Activated T-helper 1 cell treated with anti-CD3 and anti-CD28 coated beads, Interleukin-12 subunit alpha, Interleukin-12 subunit beta, Interleukin-2, Interleukin-4 antibody, amounts not matched to agents 30 ng/mL and 10 ng/mL and 1 ng/mL, durations not matched to agents 14 hours and 24 hours and 36 hours (primary cell): ENCODE measurements at places on chromosomes 12 and 14. TPM values are rescaled to one million over a fixed set of nuclear protein-coding genes. Genes with fewer than 3 reads are reported as not detected.

DNA sequence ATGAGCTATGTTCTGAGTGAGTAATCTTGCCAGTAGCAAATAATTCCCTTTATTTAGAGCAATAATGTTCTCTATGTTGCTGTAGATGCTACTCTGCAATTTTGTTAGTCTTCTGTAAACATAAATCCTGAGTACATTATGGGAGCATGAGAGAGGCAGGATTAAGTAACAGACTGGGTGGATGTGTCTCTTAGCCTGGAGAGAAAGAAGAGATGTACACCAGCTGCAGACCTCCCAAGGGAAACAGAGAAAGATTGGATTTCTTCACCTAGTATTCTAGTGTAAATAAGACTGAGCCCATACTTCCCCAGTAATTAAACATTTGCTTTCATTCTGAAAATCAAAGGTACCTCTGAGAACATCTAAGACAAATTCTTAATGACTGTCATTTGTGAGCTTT lies 564.0 kb downstream of the TRHDE start:
- H3K36me3 ChIP-seq = no peaks in the 10 kb centered on the region
- no peak overlapping the region for H3K27ac ChIP-seq
- no peaks in the 10 kb centered on the region for H3K4me1 ChIP-seq
- no peak for DNase-seq
- H3K4me3 ChIP-seq = no peak overlapping the region

- DNase-seq = no peak
- no peaks in the 10 kb centered on the region for H3K4me1 ChIP-seq
- H3K27ac ChIP-seq = no peak overlapping the region
- no peaks in the 10 kb centered on the region for H3K36me3 ChIP-seq
- H3K4me3 ChIP-seq = no peak overlapping the region
Measured at GRCh38 chr14:44730860-44731259, 223.8 kb upstream of the FSCB start.

GRCh38 chr12:10012630-10013330 lies 2.4 kb downstream of the CLEC12B start:
- no peak overlapping the region for H3K27ac ChIP-seq
- no peak for DNase-seq
- H3K4me1 ChIP-seq = no peaks in the 10 kb centered on the region

HOXC6 gene
- not detected in 2 replicates for total RNA-seq

GRCh38 chr14:49303946-49304516 lies 282.1 kb downstream of the RPS29 start:
- no peak overlapping the region for H3K27ac ChIP-seq
- no peaks in the 10 kb centered on the region for H3K36me3 ChIP-seq

- no peaks in the 10 kb centered on the region for H3K36me3 ChIP-seq
- H3K4me3 ChIP-seq = no peak overlapping the region
- H3K27ac ChIP-seq = no peak overlapping the region
- no peak for DNase-seq
- no peaks in the 10 kb centered on the region for H3K4me1 ChIP-seq
Measured at GRCh38 chr12:12954356-12954755, 2.4 kb upstream of the GPRC5D start.

DNA sequence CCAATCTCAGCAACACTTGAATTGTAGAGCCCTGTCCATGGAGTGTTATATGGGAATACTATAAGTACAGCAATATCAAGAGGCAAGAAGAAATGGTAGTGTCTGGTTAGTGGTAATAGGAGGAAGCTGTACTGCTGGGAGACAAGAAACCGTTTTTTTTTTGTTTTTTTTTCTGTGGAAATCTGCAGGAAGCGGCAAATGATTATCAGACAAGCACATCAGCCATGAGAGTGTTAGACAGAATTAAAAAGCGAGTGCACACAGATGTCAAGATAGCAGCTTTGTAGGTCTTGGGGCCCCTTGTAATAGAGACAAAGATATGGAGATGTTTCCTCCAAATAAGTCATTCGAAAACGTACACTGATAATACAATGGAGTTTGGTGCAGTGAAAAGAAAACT lies 6.7 kb downstream of the TESPA1 start:
- no peaks in the 10 kb centered on the region for H3K27me3 ChIP-seq
- no peak for DNase-seq
- peaks cover 100% of the 10 kb centered on the region for H3K4me1 ChIP-seq
- H3K27ac ChIP-seq = peak overlapping the region; percentile 61

TBPL2 gene
- total RNA-seq = not detected in 2 replicates

CCDC197 gene
- 0.13 TPM in 1 of 2 replicates, not detected in the other for total RNA-seq

GRCh38 chr14:58118097-58118815 lies 33.8 kb downstream of the ARMH4 start:
- no peak overlapping the region for H3K4me3 ChIP-seq
- H3K27ac ChIP-seq = no peak overlapping the region
- DNase-seq = no peak
- H3K27me3 ChIP-seq = peaks cover 8% of the 10 kb centered on the region

BDKRB2 gene
- not detected in 2 replicates for total RNA-seq

SLC48A1 gene
- total RNA-seq = 12.7 TPM in 2 replicates

SLC6A12 gene
- not detected in 2 replicates for total RNA-seq

GRCh38 chr12:23525450-23526072 lies 423.9 kb downstream of the SOX5 start:
- no peak overlapping the region for H3K4me3 ChIP-seq
- no peaks in the 10 kb centered on the region for H3K4me1 ChIP-seq
- H3K27ac ChIP-seq = no peak overlapping the region
- H3K36me3 ChIP-seq = no peaks in the 10 kb centered on the region

HCAR1 gene
- total RNA-seq = 7.6 and 8.6 TPM in 2 replicates

GRCh38 chr12:53575502-53576249 lies 50.5 kb downstream of the ATF7 start:
- no peaks in the 10 kb centered on the region for H3K27me3 ChIP-seq
- no peak overlapping the region for H3K27ac ChIP-seq
- DNase-seq = no peak
- H3K4me1 ChIP-seq = peaks cover 37% of the 10 kb centered on the region

DNA sequence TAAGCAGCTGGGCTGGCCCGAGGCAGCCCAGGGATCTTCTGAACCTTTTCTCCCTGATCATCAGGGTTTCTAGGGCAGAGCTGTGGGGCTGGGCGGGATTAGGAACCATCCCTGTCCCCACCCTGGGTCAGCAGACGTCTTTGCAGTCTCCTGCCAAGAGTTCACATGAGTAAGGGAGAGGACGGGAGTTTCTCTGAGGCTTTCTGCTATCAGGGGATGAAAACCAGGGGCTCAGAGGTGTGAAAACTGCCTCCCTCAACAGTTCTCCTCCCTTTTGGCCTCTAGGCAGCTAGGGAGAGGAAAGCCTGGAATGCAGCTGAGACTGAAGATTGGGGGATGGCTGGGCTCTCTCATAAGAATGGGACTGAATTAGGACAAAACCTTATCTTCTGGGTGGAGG lies 7.9 kb downstream of the ZNF385A start:
- H3K4me1 ChIP-seq = peaks cover 21% of the 10 kb centered on the region
- no peaks in the 10 kb centered on the region for H3K36me3 ChIP-seq
- H3K27ac ChIP-seq = no peak overlapping the region
- no peak overlapping the region for H3K4me3 ChIP-seq
- no peak for DNase-seq

GRCh38 chr12:130708648-130709047 lies 7.5 kb downstream of the RIMBP2 start:
- H3K27ac ChIP-seq = no peak overlapping the region
- DNase-seq = no peak
- no peak overlapping the region for H3K4me3 ChIP-seq
- no peaks in the 10 kb centered on the region for H3K36me3 ChIP-seq
- no peaks in the 10 kb centered on the region for H3K4me1 ChIP-seq

BHLHE41 gene
- not detected in 2 replicates for total RNA-seq

TSPAN9 gene
- 0.44 and 0.47 TPM in 2 replicates for total RNA-seq

GRCh38 chr14:54683882-54684794 lies 117.2 kb downstream of the SAMD4A start:
- H3K27ac ChIP-seq = no peak overlapping the region
- H3K36me3 ChIP-seq = no peaks in the 10 kb centered on the region
- peaks cover 44% of the 10 kb centered on the region for H3K27me3 ChIP-seq
- DNase-seq = no peak
- no peak overlapping the region for H3K4me3 ChIP-seq

DNA sequence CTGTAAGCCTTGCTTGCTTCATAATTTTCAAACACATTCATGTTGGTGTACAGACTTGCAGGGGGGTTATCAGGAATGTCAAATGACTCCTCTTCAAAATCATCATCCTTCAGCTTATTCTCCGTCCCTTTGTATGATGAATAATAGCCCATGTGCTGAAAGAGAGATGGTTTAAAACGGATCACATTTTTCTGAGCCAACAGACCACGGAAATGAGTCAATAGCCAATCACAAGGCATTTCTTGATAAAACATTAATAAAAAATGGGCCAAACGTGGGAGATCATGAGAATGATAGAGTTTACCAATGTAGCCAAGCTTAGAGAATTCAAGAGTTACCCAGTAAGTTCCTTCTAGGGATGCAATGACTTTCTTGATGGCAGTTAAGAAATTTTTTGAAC lies 105.5 kb downstream of the NTS start:
- no peaks in the 10 kb centered on the region for H3K4me1 ChIP-seq
- H3K27me3 ChIP-seq = no peaks in the 10 kb centered on the region
- H3K4me3 ChIP-seq = no peak overlapping the region
- DNase-seq = no peak

- H3K36me3 ChIP-seq = peaks cover 19% of the 10 kb centered on the region
- no peak overlapping the region for H3K4me3 ChIP-seq
- no peak for DNase-seq
- H3K4me1 ChIP-seq = peaks cover 29% of the 10 kb centered on the region
- peak overlapping the region; percentile 34 for H3K27ac ChIP-seq
Measured at GRCh38 chr14:103418481-103418818, 33.2 kb downstream of the MARK3 start.

DNA sequence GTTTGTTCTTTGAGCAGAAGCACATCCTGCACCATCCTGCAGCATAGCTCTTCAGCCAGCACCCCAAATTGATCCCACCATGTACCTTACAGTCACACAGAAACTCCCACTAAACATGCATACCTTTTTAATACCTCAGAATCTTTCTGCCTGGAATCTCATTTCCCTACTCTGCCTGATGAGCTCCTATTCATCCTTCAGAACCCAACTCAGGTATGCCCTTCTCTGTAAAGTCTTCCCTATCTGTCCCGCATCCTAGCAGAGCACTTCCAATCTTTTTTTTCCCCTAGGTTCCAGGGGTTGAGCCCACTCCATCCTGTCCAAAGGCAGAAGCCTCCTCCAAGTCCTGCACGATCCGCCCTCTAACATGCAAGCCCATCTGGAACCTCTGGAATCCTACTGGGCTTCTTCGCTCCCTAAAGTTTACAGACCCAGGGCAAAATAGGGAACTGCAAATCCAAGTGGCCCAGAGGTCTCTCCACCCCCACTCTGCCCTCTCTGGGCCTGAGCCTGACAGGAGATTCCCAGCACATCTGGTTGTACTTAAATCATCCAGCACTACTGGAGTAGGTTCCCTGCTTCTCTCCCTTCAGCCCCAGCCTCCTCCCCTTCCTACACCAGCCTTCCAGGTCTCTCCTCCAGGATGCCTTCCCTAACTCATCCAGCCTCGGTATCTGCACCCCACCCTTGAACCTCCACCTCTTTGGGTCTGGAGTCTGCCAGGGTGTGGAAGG lies 4.1 kb upstream of the FIGNL2 start:
- H3K36me3 ChIP-seq = no peaks in the 10 kb centered on the region
- H3K4me1 ChIP-seq = peaks cover 10% of the 10 kb centered on the region
- no peak overlapping the region for H3K27ac ChIP-seq

- peaks cover 17% of the 10 kb centered on the region for H3K4me1 ChIP-seq
- H3K27me3 ChIP-seq = no peaks in the 10 kb centered on the region
- peak overlapping the region; percentile 9 for H3K4me3 ChIP-seq
- H3K27ac ChIP-seq = peak overlapping the region; percentile 55
- no peak for DNase-seq
Measured at GRCh38 chr12:22164139-22164538, 118.1 kb downstream of the CMAS start.

DNA sequence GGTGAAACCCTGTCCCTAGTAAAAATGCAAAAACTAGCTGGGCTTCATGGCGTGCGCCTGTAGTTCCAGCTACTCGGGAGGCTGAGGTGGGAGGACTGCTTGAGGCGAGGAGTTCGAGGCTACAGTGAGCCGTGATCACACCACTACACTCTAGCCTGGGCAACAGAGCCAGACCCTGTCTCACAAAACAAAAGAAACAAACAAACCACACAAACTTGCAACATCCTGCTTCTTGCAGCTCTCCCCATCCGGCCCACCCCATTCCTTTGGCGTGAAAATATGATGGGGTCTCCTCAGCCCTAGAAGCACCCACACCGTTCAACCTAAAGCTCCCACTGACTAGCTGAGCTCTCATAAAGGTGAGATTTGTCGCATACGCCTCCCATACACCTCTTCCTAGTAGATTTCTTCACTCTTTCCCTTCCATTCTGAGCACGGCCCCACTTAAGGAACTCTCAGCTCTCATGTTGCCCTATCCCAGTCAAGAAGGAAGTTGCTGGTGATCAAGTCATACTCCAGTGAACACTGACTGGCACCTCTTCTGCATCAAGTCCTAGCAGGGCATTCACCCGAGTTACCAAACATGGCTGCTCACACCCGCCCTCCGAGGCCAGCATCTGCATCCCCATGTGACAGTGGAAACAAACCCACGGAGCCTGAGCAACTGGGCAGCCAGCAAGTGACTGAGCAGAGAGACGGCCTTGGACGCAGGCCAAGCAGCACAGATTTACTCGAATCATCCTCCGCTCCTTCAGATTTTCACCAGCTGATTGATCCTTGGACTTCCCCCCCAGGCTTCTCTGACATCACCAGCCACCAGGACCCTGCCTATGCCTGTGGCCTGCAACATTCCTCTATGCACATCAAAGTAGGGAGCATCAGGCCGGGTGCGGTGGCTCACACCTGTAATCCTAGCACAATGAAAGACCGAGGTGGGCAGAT lies 18.9 kb upstream of the CD27 start:
- no peak for DNase-seq
- peaks cover 60% of the 10 kb centered on the region for H3K4me1 ChIP-seq
- H3K4me3 ChIP-seq = peak overlapping the region; percentile 84
- no peaks in the 10 kb centered on the region for H3K36me3 ChIP-seq

DNA sequence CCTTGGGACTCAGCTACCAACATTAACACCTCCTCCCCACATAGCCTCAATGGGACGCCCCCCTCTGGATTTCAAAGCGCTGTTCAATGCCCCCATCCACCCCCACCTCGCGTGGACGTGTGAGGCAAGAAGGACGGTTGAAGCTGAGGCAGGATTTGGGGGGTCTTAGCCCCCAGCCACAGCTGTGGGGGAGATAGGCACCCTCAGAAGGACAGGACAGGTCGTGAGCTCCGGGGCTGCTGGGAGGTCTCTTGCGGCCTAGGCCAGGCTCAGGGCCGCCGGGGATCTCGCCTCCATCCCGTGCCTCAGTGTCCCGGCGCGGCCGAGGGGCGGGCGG lies 8.3 kb upstream of the SP7 start:
- peaks cover 15% of the 10 kb centered on the region for H3K27me3 ChIP-seq
- no peak for DNase-seq
- peak overlapping the region; percentile 64 for H3K27ac ChIP-seq

SMIM41 gene
- 0.44 TPM in 1 of 2 replicates, not detected in the other for total RNA-seq
